CD8-positive, alpha-beta T cell (primary cell): ENCODE measurements at places on chromosomes 4 and X.

DNA sequence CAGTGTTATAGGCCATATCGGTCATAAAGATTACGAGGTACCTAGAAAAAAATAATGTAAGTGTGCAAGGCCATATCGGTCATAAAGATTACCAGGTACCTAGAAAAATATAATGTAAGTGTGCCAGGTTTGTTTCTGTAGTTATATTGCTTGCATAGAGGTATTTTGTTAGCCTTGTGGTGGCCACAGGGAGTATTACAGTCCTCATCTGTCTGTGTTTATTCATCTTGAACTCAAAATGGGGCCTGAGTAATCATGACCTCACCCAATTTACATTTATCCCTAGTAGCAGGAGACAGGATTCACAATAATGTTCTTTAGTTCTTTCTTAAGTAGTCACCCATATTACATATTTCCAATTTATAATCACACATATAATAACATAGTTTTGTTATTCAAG lies 459.7 kb downstream of the MID1IP1 start:
- DNase-seq, result no peak

DNA sequence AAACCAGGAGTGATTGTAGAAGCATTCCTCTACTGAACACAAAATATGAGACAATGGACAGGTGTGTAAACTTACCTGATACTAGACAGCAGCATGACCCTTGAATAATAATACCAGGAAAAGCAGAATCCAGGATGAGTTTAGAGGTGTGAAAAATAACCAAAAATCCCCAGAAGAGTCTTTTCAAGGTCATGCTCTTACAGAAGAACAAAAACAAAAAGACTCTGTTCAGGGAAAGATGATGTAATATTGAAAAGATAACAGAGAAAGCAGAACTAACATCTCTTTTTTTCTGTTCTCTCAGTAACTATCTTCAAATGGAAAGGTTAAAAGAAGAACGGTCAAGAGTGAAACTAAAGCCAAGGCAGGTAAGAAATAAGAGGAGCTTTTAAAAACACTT lies 14.0 kb upstream of the ARHGAP10 start:
- DNase-seq, result no peak

DNA sequence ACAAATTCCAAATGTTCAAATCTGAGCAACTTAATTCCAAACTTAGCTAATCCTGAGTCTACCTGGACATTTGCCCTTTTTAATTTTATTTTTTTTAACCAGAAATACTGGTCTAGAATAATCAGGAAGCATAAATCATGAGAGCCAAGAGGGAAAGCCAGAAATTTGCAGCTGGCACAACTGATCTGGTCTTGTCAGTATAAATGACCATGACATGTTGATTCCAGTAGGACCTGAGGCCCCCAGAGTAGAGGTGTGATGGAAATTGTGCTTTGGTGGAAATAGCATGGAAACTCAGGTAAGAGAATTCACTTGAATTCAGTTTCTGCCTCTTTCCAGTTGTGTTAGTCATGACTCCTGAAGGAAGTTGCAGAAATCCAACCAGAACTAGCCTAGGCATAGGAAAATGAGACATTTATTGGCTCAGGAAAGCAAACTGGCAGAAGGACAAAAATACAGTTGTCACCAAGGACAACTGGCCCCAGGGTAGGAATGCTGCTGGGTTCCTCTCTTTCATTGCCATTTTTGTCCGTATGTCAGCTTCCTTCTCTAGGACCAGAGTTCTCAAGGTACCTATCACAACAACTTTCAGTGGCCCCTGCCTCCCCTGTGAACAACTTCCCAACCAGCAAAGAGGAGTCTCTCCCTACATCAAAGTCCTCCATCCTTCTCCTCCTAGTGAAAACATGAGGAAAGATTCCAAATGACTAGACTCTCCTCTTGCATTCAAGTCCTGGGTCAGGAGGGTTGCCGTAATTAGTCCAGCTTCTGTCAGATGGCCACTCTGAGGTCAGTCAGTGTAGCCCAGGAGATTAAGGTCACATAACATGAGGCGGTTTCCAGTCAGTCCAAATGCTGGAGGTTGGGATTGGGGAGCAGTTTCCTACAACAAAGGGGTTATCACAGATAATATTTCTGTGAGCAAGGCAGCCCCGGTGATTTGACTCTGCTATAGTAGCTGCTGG lies 29.3 kb upstream of the MYOZ2 start:
- DNase-seq, result no peak

- DNase-seq, result no peak
Measured at GRCh38 chrX:132718431-132718958, 229.7 kb upstream of the MBNL3 start.

DNA sequence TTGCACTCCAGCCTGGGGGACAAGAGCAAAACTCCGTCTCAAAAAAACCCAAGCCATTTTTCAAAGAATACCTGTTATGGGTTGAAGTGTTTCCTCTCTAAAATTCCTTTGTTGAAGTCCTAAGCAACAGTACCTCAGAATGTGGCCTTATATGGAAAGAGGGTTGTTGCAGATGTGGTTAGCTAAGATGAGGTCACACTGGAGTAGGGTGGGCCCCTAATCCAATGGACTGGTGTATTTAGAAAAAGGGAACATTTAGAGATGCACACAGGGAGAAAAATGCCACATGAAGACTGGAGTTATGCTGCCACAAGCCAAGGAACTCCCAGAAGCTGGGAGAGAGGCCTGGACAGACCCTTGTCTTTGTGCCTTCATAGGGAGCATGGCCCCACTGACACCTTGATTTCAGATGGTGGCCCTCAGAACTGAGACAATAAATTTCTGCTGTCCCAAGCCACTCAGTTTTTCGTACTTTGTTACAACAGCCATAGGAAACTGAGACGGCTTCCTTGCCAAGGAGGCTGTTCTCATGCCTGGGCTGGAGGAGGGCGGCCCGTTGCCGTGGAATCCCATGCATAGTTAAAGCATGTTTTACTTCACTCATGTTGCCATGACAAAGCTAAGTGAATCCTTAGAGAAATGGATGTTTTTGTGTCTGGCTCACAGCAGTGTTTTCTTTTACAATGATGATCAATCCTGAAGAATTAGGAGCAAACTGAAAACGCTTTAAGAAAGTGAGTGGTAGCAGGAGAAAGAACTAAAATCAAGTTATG lies 16.5 kb downstream of the TRAPPC2 start:
- no peak for DNase-seq

DNA sequence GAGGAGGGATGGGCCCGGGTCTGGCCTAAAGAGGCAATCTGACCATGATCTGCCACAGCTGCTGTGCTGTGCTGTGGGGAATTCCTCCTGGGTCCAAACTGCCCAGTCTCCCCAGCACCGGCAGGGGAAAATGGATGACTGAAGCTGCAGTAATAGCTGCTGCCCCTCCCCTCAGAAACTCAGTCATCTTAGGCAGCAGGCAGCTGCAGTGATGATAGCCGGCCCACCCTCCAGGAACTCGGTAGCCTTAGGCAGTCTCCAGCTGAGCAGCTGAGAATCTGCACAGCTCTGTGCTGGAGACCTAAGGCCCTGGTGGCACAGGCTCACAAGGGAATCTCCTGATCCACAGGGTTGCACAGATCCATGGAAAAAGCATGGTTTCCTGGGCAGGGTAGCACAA lies 113.4 kb upstream of the USP38 start:
- no peak for DNase-seq

- no peak for DNase-seq
Measured at GRCh38 chr4:159035570-159035969, 67.3 kb upstream of the RAPGEF2 start.

DNA sequence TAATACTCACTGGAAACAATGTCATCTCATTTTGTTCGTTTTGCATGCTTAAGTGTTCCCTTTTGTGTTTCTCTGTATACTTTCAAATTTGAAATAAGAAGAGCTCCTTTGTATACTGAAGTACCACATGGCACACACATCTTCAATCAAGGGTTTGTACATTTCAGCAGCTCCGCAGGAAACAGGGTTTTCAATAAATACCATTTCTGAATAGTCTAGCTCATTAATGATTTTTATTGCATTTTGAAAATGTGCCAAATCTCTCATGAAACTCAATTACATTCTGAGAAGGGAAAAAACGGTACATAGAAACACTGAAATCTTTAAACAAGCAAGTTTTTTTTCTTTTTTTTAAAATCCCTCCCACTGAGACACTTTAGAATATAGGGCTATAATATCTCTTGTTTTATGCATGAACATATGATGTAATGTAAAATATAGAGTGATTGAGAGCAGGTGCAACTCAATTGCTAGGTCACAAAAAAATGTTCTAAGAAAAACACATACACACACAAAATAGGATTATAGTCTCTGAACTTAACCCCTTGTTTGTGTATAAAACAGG lies 914.2 kb upstream of the PCDH7 start:
- DNase-seq, result no peak

DNA sequence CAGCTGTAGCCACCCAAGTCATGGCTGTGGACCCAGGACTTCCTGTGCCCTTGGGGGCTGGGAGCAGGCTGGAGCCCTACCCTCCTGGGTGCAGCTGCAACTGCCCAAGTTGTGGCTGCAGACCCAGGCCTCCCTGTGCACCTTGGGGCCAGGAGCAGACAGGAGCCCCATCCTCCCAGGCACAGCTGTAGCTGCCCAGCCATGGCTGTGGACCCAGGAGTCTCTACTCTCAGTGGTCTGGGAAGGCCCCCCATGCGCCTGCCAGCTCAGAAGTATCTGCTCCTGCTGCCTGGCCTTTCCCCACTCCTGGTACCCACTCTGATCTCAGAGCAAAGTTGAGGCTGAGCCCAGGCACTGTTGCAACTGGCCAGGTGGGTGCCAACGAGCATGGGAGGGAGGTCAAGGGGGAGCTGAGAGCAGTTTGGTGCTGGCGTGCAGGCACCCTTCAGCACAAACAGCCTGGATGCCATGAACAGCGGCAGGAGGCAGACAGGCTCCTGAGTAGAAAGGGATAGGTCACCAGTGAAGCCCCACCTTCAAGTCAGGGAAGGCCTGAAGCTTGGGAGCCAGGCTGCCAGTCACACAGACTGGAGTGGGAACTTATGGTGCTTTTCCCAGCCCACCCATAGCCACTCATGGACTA lies 21.5 kb downstream of the PRRG1 start:
- DNase-seq, result no peak

- DNase-seq, result no peak
Measured at GRCh38 chrX:69045616-69046345, 119.5 kb downstream of the PJA1 start.

DNA sequence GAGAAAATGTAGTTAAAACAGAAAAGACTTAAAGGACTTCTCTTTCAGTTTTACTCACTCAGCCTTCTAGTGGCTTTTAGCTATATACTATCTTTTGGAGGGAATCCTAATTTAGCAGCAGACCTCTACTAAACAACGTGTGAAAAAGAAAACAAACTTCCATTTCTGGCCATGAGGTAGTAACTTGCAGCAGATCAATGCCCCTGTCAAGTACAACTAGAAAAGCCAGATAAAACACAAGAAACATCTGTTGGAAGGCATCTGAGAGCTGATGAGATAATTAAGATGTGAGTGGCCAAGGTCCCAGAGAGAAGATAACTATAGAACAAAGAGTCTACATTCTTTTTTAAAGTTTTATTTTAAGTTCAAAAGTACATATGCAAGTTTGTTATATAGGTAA lies 101.7 kb downstream of the CORIN start:
- no peak for DNase-seq

DNA sequence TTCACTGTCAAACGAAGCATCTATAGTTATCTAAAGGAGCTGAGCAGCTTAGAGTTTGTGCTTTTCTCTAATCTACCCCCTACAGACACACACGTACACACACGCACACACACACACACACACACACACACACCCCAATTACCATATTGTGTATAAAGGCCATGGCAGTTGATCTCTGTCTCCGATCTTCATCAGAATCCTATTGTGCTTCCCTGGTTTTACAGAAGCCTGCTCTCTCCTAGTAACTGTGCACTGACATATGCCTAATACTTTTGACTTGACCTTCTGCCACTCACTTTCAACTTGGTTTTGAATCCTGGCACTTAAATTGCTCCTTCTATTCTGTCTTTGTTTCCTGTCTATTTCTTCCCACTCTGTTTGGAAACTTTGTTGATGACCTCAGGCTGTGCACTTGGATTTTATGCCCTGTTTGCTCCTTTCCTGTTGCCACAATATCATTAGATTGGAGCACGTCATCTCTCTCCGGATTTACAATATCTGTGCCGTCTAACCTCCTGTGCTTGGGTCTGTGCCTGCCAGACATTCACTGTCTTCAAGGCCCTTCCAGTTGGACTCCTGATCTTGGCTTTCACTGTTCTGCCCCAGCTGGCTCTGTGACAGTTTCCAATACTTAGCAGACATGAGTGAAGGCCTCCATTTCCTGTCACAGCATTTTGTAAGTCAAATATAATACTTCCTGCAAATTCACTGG lies 928.1 kb downstream of the FAT4 start:
- no peak for DNase-seq

GRCh38 chrX:27622883-27623282 lies 32.7 kb downstream of the DCAF8L2 start:
- DNase-seq, result no peak

DNA sequence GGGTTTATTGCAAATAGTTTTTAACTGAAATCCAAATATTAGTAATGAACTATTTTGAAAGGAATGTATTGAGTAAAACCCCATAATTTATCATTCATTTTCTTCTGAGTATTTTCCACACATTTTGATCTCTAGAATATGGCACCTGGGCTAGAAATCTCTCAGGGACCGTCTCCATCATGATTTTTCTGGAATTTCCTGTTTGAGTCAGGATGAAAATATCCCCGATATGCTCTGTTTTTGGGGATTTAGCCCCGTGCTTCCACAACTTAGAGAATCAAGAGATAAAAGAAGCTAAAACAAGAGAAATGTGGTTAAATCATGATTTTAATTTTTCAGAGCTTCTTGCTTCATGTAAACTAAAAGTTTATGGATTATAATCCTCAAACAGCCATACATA lies 114.2 kb downstream of the SPCS3 start:
- DNase-seq, result no peak

DNA sequence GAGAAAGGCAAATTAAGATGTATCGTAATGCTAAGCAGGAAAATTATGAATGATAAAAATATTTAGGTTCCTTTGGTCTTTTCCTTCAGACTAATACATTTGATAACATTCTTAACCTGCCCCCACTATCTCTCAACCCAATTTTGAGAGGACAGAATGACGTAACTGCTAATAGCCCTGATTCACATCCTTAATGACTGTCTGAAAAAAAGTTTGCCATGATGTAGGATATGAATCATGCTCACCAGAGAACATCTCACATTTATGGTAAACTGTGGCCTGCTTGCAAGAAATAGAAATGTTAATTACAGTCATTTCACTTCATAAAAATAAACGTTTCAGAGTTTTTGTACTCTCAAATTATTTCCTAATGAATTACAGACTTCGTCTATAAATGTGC lies 128.0 kb upstream of the VEGFC start:
- no peak for DNase-seq

DNA sequence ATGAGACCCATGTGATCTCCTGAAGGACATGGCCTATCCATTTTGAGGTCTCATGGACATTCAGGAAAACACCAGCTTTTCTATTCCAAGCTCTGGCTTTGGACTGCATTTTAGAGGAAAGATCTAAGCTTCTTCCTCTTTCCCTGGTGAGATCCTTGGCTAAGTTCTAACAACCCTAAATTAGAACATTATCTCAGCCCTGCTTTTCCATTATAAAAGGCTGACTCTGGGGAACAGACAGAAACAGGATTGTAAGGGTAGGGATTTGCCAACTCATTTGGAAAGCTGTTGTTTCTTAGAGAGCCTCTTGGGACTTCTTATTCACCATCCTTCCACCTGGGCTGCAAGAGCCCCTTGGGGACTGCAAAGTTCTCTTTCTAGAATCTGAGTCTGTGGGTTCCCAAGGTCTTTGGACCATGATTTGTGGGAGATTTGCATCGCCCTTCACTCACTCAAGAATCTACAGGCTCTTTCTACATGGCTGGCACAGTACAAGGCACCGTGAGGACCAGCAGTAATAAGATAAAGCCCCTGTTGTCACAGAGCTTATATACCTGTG lies 146.9 kb downstream of the FNIP2 start:
- no peak for DNase-seq

GRCh38 chrX:3026074-3026815 lies 15.0 kb upstream of the ARSF start:
- DNase-seq, result no peak
